Tibial nerve (tissue), 4 donors: ENCODE measurements at places on chromosomes 2 and 18. TPM values are rescaled to one million over a fixed set of nuclear protein-coding genes. Genes with fewer than 3 reads are reported as not detected.

CNGA3 gene
- not detected for total RNA-seq

NCKAP1 gene
- 88.5 TPM for total RNA-seq

ANKRD62 gene
- not detected for total RNA-seq

ALPG gene
- total RNA-seq: not detected

SLC35F6 gene
- total RNA-seq: 51.2 TPM

MC2R gene
- not detected for total RNA-seq

DUSP19 gene
- 2.2 TPM for total RNA-seq

C2orf76 gene
- total RNA-seq: 10.9 TPM

B3GNT7 gene
- total RNA-seq: 3.3 TPM

SLC4A5 gene
- 4.2 TPM for total RNA-seq

FBXO36 gene
- 7.3 TPM for total RNA-seq

SLC30A3 gene
- 0.44 TPM for total RNA-seq
